ENCODE measurements at places on chromosomes 12 and 14.

DNA sequence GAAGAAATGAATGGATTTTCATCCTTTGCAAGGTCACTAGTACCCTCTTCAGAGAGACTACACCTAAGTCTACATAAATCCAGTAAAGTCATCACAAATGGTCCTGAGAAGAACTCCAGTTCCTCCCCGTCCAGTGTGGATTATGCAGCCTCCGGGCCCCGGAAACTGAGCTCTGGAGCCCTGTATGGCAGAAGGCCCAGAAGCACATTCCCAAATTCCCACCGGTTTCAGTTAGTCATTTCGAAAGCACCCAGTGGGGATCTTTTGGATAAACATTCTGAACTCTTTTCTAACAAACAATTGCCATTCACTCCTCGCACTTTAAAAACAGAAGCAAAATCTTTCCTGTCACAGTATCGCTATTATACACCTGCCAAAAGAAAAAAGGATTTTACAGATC lies 40.8 kb downstream of the SPATA7 start:
- no peak for DNase-seq

- no peak for DNase-seq
Observed at GRCh38 chr12:39393179-39393578, 49.7 kb downstream of the KIF21A start.

DNA sequence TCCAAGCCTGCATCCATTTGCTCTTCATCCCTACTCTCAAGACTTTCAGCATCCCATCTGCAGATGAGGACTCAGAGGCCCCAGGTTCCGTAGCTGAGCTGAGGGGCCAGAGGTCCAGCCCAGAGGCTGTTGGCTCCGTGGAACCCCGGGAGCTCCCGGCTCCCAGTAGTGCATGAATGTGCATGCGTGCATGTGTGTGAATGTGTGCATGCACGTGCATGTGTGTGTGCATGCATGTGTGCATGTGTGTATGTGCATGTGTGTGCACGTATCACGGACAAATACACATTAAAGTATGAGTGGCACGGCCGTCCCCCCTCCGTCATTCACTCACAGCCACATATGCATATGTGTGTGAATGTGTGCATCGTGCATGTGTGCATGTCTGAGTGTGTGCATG lies 149.9 kb downstream of the KIF26A start:
- no peak for DNase-seq

GRCh38 chr12:132379996-132380395 lies 50.6 kb upstream of the GALNT9 start:
- DNase-seq, result no peak

- no peak for DNase-seq
Observed at GRCh38 chr14:28398506-28398905, 368.1 kb upstream of the FOXG1 start.

Measured in stimulated activated CD4-positive, alpha-beta T cell treated with anti-CD3 and anti-CD28 coated beads, Interleukin-12 subunit alpha, Interleukin-12 subunit beta, amount 100 ng/mL, for 48 hours (primary cell).